Large intestine (tissue), 12 donors: ENCODE measurements at places on chromosomes 4 and X. TPM values are rescaled to one million over a fixed set of nuclear protein-coding genes. Genes with fewer than 3 reads are reported as not detected.

Gene NOA1
- 25.2 TPM for polyA plus RNA-seq

Gene CSN1S1
- not detected for polyA plus RNA-seq

Gene MED28
- 50.4 TPM for polyA plus RNA-seq

Gene SRPK3
- polyA plus RNA-seq: 1.8 TPM

Gene UGT2B7
- polyA plus RNA-seq: 34.4 TPM

Gene GAB3
- 3.2 TPM for polyA plus RNA-seq

GRCh38 chr4:138408758-138409157 is 166.6 kb upstream of the SLC7A11 start:
- DNase-seq: no peak

- peak; percentile 26 for DNase-seq
Observed at GRCh38 chr4:173538148-173538908, 8.3 kb upstream of the HAND2 start.

DNA sequence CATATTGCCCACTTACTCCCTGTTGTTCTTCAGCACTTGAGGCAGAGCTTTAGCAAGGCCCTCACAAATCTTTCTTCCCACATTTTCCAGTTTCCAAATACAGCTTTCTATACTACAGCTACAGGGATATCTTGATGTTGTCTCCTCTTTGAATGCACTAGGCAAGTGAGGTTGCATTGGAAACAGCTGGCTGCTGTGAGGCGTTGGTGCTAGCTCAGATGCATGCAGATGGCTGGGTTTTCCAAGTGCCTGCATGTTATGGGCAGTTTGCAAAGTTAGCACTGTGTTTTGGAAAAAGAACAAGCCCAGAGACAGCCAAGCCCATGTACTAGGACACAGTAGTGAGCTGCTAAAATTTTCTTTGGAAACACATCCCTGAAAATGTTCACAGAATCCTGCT is 315.1 kb upstream of the RASGEF1B start:
- DNase-seq: no peak

DNA sequence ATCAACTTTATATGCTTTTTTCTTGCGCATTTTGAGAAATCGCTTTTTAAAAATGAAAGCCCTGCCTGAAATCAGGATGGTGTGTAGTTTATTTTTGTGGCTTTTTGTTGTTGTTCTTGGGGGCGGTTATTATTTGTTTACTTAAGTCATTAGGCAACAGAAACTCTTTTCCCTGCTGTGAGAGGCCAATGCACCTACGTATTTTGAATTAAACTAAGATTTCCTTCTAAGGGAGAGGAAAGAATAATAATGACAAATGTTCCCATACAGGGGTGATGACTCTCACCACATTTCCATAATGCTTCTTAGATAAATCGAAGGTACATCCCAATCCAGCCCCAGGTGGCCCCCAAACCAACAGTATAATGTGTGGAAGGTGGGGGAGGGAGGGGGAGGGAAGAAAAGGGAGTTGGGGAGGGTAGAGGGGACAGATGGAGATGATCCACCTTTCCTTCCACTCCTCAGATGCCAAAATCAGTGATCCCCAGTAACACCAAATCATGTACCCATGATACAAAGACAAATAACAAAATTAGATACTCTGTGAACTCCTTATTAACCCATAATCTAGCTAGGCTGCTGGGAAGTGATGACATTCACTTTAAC is 39.6 kb downstream of the ZNF827 start:
- no peak for DNase-seq
